ENCODE measurements at places on chromosomes 11 and 22.

- no peak for DNase-seq
These were observed 24.1 kb downstream of the SIK3 start for GRCh38 chr11:117074119-117074518.

- no peak for DNase-seq
These were observed 13.6 kb downstream of the LRRC75B start for GRCh38 chr22:24579258-24579601.

DNA sequence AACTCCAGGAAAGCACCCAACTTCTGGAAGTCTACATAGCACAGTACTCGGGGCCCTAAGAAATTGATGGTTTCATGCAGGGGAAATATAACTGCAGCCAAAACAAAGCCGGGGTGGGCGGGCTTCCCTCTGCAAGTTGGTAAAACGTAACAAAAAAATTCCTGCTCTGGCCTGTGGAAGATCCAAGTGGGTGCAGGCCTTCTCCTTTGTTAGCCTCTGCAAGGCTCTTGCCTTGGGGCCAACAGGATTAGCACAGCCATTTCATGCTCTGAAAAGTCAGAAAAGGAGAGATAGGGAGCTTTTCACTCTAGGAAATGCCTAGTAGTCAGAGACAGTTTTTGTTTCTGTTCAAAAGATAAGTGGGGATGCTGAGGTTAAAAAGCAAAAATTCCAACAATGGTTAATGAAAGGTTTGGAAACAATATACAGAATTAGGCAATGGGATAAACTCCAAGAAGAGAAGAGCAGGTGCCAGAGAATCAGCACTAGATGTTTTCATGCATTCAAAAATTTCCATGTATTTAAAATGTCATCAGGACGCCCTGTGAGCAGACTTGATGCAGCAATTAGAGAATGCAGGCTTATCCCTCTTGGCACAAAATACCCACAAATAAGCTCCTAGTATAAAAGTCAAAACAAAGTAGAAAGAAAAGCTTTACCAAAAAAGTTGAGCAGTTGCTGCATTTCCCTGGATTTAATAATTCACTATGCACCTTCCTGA is 72.3 kb upstream of the CHRM4 start:
- no peak for DNase-seq

DNA sequence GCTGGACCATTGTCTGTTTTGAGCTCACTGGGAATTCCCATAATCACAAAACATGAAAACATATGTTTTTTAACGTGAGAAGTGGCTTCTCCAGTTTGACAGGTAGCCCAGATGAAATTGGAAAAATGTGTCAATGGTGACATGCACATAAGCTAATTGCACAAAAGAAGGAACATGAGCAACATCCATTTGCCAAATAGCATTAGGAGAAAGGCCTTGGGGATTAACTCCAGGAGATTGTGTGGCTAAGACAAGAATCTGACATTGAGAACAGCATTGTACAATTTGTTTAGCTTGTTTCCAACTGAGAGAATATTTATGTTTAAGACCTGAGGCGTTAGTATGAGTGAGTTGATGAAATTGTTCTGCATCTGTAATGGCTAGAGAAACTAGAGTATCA is 147.0 kb upstream of the API5 start:
- DNase-seq = no peak

DNA sequence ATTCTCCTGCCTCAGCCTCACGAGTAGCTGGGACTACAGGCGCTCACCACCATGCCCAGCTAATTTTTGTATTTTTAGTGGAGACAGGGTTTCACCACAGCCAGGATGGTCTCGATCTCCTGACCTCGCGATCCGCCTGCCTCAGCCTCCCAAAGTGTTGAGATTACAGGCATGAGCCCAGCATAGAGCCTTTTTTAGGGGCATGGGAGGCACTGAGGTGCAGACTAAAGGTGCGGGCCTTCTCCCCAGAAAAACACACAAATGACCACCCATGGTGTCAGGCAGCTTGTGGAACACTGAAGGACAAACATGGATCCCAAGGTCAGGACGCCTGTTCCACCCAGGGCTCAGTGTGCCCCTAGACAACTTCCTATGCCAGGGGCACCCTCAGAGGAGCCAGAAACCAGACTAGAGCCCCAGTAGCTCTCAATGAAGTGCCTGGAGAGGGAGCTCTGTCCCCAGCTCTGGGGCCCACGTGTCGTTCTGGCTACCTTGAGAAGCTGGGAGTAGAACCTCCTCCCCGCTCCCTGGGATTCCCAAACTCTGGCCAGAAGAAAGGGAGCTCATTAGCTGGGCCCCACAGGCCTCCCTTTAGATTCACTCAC is 21.2 kb upstream of the CD5 start:
- DNase-seq = no peak

- DNase-seq = no peak
These were observed 13.7 kb upstream of the TSG101 start for GRCh38 chr11:18540207-18541009.

- no peak for DNase-seq
These were observed 67.2 kb upstream of the TTC12 start for GRCh38 chr11:113247221-113247620.

GRCh38 chr22:27672721-27673418 is 128.7 kb downstream of the MN1 start:
- DNase-seq = no peak

DNA sequence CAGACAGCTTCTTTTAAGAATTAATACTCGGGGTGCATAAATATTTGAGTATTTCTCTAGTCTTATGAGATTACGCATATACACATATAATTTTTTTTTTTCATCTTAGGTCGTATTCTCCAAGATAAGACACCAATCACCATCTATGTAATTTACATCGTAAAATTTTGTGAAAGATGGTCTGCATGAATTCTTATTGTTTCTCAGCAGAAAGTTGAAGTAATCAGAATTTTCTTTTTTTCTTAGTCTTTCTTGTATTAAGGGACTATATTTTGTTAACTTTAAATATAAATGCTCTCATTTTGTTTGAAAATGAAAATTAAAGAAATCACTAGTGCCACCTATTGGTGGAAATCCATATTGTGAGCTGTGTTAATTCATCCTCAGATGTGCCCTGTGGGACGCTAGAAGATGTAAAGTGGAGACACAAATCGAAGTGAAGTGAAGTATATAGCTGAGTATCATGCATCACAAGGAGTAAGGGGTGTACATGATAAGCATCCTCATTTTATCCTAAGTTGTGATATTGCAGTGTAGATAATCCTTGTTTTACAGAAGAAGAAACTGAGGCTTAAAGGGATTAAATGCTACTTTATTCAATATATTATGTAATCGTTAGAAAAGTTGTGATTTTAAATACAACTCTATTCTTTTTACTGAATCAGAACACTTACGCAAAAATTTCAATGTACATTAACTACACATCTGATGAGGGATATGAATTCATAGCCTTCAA is 2084.3 kb downstream of the LRRC4C start:
- no peak for DNase-seq

GRCh38 chr22:24402460-24403192 is 24.8 kb upstream of the ADORA2A start:
- no peak for DNase-seq

GRCh38 chr11:104531894-104532293 is 366.4 kb downstream of the CASP12 start:
- no peak for DNase-seq

GRCh38 chr11:82895437-82896091 is 4.7 kb downstream of the PRCP start:
- no peak for DNase-seq

- DNase-seq = no peak
These were observed 629 bp downstream of the PSMA1 start for GRCh38 chr11:14519597-14519916.

DNA sequence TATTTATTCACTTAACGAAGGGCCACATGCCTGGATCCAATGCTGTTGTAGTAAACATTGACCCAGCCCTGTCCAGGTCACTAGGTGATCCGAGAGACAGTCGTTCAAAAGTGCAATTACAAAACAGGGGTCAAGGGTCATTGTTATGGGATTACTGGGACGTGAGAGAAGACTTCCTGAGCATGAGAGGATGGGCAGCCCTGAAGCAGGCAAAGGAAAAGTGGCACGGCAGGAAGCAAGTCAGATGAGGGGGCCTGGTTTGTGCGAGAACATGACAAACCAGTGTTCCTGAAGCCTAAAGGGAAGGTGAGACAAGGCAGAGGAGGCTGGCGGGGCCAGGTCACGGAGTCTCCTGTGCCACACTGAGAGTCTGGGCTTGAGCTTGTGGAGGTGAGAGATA is 15.8 kb upstream of the MMP20 start:
- no peak for DNase-seq

GRCh38 chr11:23502826-23503225 is 642.6 kb upstream of the CCDC179 start:
- no peak for DNase-seq

DNA sequence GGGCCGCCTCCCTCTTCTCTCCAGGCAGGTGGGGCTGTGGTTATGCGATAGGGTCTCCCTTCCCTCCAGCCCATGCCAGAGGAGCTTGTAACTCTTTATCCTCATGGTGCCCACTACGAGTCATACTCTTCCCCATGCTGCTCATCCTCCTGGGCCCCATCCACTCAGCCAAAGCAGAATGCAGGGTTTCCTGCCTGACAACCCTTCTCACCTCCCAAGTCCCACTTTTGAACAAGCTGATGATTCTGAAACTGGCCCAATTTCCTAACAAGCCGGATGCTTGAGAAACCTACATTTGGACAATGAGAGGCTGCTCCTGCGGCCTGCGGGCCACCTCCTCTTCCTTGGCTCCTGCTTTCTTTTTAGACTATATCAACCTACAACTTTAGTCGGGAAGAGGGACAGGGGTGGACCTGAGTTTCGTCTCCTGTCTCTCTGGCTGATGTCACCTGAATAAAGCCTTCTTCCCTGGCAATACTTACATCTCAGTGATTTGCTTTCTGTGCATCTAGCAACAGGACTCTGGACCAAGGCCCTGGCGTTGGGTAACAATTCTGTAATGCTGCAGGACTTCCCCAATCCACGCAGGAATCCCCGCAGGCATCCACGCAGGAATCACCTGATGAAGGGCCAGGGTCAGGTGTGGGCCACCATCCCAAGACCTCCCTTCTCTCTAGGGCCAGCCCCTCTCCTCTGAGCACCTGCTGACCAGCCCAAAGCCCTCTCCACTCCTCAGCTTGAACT is 1.5 kb upstream of the NDUFS8 start:
- DNase-seq = no peak

DNA sequence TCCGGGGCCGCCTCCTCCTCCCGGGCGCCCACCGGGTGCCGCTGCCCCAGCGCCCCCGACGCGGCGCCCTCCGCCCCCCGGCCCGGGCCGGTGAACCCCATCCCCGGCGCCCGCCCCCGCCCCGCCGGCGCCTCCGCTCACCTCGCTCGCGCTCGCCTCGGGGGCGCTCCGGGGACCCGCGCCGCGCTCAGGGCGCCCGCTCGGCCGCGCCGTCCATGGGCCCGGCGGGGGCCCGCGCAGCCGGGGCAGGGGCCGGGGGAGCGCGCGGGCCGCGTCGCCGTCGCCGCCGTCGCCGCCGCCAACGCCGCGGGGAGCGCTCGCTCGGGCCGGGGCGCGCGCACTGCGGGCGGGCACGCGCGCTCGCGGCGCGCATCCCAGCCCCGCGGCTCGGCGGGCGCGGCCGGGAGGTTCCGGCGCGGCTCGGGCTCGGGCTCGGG is 293 bp downstream of the DUSP8 start:
- no peak for DNase-seq

GRCh38 chr11:109697140-109697843 is 275.3 kb downstream of the C11orf87 start:
- no peak for DNase-seq

- DNase-seq = no peak
These were observed 77.5 kb upstream of the SEPTIN5 start for GRCh38 chr22:19636696-19637407.

DNA sequence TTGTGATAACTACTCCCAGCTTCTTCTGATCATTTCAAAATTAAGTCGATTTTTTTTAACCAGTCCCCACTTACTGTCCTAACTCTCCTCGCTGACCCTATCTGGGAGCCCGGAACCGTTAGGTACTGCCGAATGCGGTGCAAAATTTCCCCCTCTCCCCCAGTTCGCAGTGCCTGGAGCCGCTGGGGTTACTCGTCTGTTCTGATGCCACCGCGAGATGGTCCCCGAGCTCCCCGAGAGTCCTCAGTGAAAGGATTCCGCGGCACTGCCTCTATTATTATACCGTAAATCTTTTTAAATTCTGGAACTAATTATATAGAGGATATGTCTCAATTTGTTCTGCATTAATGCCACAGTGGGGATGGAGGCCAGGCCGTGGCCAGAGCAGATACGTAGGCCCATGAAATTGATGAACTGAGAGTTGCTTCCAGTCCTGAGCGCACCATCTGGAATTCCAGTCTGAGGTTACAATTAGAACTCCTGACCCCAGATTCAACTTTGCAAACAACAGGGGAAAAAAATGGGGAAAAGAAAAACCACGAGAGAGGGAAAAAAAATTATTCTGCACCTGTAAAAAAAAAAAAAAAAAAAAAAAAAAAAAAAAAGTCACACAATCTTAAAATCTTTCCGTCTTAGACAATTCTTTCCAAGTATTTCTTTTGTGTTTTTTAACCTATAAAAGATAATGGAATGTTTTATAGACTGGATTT is 4.3 kb upstream of the WT1 start:
- no peak for DNase-seq

- DNase-seq = no peak
These were observed 11.5 kb upstream of the TBC1D22A start for GRCh38 chr22:46750863-46751443.

- no peak for DNase-seq
These were observed 23.9 kb upstream of the PANX2 start for GRCh38 chr22:50146439-50147238.

DNA sequence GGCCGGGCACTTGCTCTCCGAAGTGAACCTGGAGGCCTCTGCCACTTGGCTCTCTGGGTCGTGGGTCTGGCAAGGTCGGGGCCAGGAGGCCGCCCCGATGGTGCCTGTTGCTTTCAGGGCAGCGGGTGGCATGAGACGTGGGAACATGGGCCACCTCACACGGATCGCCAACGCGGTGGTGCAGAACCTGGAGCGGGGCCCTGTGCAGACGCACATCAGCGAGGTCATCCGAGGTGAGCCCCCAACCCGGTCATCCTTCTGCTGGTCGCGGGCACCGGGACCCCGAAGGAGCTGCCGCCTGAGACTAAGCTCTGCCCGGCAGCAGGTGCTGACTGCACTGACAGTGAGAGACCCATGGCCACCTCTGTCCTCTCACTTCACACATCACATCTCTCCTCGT is 40.0 kb downstream of the SBF1 start:
- no peak for DNase-seq

- no peak for DNase-seq
These were observed 231.1 kb upstream of the MPPED2 start for GRCh38 chr11:30816959-30817880.
